ENCODE measurements at places on chromosomes 2 and 18.

- no peak for DNase-seq
These were observed 60.1 kb upstream of the DYSF start for GRCh38 chr2:71393216-71393615.

- peak; percentile 73 for DNase-seq
These were observed 4.9 kb downstream of the HOXD3 start for GRCh38 chr2:176161825-176162626.

GRCh38 chr2:173028141-173028540 is 47.5 kb upstream of the MAP3K20 start:
- DNase-seq, result no peak

DNA sequence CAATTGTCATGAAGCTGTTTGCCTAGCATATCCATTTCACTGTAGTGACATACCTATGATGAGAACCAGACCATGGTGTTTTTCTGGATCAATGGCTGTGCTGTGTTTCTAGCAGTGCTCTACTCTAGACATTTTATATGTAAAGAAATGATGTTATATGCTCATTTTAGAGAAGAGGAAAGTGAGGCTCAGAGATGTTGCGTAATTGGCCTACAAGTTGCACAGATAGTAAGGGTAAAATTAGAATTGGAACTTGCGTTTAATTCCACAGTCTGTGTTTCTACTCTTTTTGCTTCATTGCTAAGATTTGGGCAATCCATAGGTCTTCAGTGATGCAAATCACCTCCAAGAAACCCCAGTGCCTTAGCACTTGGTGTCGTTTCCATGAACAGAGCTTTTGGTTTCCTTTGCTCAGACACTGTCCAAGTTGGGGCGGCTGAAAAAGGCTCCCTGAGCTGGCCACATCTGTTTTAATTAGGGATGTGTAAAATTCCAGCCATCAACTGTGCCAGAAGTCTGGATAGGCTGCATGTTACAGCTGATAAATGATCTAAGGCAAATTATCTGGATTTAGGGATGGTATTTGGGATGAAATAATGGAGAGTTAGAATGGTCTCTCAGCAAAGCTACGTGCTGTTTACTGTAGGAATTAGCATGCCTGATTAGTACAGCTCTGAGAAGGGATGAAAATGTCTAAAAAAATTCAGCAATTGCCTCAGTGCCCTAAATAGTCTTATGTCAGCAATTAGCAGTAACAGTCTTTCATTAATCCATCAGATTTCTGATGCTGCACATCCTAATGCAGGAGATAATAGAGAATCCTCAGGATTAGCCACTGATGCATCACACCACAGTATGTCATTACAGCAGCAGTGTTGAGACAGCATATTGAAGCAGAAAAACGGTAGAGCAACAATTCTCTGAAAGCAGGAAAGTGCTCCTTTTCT is 65.3 kb downstream of the PTPRM start:
- DNase-seq, result no peak

DNA sequence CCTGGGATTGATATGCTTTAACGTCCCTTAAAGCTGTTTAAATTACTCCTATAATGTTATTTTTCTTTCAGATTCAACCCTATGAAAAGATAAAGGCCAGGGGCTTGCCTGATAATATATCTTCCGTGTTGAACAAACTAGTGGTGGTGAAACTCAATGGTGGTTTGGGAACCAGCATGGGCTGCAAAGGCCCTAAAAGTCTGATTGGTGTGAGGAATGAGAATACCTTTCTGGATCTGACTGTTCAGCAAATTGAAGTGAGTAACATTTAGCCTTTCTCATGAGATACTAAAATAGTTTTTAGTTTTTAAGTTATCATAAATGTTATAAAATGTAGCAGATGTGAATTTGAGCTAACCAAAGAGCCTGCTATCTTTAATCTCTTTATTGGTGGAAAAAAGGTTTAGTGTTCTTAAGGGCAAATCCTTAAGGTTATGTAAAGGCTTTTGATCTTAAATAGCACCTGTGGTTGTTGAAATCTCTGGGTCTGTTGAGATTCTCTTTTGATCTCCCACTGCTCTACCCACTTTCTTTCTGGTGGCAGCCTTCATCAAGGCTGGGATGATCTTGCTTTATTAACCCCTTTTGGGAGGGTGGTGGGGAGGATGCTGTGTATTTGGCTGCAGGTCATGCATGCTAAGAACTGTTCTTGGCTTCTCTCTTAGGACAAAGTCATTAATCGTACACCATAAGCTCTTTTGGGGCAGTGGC is 40.9 kb downstream of the UGP2 start:
- no peak for DNase-seq

DNA sequence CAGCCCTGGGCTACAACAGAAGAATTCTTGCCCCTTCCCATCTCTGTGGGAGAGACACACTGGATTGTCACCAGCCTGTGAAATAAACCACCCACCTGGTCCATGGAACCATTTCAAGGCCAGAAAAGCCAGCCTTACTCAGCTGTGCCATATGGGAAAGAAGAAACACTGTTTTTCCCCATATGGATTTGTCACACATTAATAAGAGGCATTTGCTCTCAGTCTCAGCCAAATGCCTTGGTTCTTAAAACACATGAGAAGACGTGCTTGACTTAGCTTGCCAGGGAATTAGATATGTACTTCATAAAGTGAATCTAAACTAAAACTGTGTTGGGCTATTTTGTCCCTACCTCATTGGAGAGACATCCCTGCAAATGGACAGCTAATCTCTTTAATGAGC is 308.6 kb upstream of the TNP1 start:
- DNase-seq, result peak; percentile 71

GRCh38 chr18:58603375-58604067 is 25.4 kb downstream of the ALPK2 start:
- DNase-seq, result no peak

DNA sequence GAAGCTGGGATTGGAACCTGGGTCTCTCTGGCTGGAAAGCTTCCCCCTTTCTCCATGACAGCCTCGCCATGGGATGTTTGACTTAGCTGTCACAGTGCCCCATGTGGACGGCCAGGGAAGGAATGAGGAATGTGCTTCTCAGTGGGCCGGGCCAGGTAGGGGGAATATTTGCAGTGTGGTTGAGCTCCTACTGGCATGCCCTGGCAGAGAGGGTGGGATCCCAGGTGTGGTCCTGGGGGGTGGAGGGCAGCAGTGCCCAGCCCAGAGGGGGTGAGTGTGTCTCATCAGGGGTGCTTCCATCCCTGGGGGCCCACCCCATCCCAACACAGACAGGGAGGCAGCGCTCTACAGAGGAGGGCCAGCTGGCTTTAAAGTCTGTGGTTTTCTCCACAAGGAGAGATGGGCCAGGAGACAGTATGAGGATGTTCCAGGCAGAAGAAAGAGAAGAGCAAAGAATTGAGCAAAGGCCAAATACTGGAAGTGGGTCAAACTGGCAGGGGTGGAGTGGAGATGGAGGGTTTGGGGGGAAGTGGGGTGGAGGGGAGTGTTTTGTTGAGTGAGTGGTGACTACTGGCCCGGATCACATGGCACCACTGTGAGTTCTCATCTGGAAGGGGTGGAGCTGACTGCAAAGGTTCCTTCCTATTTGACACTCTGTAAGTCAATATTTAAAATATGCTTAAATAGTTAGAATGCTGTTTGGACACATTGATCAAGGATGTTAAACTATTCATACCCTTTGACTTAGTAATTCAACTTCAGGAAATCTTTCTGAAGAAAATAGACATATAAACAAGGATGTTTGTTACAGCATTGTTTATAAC is 94.0 kb downstream of the MYCN start:
- DNase-seq, result no peak

DNA sequence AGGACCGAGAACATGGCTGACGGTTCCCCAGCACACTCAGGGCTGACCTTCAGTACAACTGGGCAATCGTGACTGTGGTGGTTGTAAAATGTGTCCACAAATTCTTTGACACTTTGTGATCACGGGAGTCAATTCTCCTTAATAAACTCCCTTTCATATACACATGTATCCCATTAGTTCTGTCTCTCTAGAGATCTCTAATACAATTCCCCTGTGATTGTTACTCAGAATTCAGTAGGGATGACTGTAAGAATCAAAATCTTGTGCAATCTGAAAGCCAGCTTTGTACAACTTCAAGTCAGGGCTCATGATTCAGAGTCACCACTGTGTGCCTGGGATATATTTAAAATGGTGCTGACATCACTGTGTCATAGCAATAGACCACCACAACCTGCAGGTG is 89.5 kb upstream of the LMAN1 start:
- DNase-seq, result no peak

- no peak for DNase-seq
These were observed 31.1 kb downstream of the SPATS2L start for GRCh38 chr2:200337621-200338020.

DNA sequence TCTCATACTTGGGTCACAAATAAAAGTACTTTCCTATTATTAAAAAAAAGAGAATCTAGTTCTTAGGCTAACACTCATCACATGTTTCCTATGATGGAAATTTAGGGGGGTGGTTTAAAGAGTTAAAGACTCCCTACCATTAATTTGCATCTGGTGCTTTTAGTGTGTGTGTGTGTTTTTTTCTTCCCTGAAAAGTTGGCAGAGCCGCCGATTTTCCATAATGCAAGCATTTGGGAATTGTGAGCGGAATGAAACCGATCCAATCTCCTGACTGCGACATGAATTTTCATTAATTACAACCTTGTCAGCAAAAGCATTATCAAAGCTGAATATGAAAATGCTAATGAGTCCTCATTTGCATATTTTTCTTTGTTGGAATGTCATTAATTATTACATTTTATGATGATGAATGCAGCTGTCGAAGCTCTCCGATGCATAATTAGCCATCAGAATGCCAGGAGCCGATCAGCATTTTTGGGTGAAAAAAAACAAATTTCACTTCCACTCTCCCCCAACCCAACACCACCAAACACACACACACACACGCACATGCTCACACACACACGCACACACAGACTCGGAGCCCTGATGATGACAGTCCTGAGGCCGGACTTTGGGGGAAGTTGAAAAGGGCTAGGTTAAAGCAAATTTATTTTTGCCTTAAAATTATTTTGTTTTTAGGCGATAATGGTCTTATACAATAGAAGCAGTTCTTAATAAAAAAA is 165.4 kb downstream of the TCF4 start:
- DNase-seq, result peak; percentile 83

DNA sequence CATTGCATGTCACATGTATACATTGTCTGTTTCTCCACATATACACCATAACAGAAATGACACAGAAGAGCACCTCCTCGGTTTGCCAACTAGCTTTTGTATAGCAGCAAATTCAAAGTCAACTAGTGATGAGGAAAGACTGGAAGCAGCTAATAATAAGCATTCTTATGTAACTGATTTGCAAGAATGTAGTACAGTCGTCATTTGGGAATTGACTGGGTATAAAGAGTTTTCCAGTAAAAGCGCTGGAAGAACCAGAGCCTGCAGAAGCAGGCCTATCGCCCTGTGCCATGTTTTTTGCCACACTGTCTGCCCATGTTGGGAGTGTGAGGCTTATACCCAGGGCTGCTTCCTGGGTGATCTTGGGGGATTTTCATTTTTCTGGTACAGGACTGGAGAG is 310.6 kb downstream of the GBX2 start:
- no peak for DNase-seq

GRCh38 chr2:11949732-11950523 is 203.5 kb downstream of the LPIN1 start:
- no peak for DNase-seq

DNA sequence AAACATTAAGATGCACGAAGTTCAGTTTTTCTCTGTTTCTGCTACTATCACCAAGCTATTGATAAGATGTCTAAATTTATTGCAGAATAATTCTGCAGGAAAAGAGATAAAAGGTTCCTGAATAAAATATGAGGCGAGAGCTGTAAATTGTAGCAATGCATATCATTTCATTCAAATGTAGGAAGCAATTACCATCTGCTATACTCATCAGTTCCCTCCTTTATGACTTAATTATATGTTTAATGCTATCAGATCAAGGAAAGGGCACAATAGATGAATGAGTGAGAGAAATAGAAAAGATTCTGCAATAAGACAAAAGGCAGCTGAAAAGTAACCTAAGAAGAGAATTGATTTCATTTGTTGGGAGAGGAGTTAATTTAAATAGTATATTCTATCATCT is 108.2 kb upstream of the GALNT5 start:
- DNase-seq, result no peak

- DNase-seq, result no peak
These were observed 16.9 kb upstream of the ALPP start for GRCh38 chr2:232361646-232362045.

- no peak for DNase-seq
These were observed 79.4 kb upstream of the FOSL2 start for GRCh38 chr2:28313220-28313784.

- DNase-seq, result no peak
These were observed 15.4 kb downstream of the SDC1 start for GRCh38 chr2:20209373-20210109.

DNA sequence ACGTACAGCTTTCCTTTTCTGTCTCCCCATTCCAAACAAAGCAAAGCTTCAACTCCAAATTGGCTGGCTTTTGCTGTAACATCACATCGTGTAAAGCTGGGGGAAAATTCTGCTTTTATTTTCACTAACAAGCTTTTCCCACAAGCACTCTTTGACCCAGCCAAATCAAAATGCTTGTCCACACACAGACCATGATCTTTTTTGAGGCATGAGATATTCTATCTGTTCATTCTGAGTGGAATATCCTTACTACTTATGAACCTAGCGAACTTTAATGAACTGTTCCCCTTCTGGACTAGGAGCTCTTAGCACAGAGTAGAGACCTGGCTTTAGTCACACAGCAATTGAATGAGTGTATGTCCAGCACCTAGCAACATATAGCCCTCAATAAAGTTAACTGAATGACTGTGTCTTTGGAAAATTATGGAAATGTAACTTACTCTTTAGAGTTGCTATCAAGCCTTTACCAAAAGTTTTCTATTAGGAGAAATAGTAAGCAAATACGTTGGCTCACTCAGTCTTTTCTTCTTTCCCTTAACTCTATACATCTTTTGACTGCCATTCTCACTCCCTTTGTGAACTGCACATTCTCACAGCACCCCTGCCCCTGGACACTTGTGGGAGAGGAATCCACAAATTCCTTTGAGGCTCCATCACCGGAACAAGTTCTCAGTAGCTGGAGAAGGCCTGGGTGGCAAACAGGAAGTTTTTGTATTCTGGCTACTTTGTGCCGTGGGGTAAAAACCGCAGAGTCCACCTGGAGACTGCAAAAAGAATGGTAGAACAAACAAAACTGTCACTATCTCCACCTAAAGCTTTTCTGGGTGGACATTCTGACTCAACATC is 1.3 kb upstream of the UBE2E3 start:
- DNase-seq, result no peak

Data from left hindlimb (tissue), 1 donor.